ENCODE measurements at places on chromosomes 7 and 10. TPM values are rescaled to one million over a fixed set of nuclear protein-coding genes. Genes with fewer than 3 reads are reported as not detected.

DNA sequence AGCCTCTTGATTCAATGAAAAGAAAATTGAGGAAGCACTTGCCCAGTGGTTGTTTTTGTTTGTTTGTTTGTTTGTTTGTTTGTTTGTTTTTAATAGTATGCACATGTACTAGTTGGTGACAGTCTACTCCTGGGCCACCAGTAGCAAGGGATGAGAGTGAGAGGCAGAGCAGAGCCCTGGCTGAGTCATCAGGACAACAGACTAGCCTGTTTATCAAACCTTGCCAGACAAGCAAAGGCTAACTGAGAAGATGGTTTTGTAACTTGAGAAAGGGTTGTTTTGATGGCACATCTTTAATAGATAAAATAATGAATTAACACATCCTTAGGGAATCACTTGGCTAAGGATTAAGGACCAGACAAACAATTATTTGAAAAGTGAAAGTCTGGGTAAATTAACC, 78.1 kb downstream of the INHBA start:
- no peak for DNase-seq

GRCh38 chr10:78552261-78552811, 516.4 kb upstream of the ZMIZ1 start:
- DNase-seq = no peak

DNA sequence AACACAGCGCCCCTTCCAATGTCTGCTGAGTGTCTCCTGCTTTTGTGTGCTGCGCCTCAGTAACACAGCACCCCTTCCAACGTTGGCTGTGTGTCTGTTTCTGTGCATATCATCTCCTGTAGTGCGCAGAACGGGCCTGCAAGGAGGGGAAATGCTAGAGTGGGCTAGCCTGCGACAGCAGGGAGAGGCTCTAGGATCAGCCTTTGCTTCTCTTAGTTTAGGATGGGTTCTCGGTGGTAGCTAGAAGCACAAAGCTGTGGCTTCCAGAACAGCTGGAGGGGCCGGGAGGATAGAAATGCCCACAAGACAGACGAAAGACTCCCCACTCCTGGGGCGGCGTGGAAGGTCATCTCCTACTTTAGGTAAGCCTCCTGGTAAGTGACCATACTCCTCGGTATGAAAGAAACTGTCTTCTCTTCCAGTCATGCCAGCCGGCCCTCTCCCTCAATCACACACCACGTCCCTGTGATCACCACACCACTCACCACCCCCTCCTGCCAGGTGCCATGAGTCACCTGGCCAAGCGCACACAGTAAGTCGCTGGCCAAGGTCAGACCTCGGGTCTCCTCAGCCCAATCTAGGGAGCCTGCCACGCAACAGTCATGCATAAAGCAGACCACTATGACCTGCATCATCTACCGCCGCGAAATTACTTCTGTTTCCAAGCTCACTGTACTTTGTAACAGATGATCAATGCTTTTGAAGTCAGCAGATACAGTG, 4.8 kb downstream of the PITRM1 start:
- DNase-seq = no peak

DNA sequence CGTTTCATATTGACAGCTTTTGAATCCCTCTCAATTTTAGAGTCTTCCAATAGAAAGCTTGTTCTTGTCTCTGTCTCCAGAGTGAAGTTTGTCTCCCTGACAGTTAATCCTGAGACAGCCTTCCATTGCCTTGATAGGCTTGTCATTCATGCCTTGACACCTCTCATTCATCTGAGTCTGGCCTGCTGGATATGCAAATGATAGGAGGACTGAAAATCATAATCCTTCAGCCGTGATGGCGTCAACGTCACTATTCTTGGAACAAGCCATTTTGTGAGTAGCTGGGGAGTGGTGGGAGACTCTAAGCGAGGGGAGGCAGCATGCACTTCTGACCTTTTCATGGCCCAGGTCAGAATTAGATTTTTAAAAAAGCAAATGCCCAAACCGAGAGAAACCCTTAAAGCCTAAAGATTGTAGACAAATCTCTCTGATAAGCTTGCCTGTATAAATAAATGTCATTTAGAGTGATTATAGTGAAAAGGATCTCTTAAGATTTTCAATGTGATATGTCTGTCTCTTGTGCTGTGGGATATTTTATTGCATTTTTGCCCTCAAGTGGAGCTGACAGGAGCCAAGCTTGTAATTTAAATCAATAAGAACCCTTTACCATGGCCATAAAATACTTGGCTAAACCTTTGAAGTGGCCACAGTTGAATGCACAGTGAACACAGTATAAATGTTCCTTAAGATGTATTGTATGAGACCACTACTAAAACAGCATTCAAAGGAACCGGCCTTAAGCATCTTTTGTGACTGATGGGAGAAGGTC, 148.8 kb downstream of the SNX10 start:
- no peak for DNase-seq

FOXP2 gene
- not detected for total RNA-seq

GRCh38 chr7:144470078-144470477, 66.6 kb upstream of the NOBOX start:
- DNase-seq = no peak

INPP5F gene
- total RNA-seq = 23.6 TPM

All from activated T-cell treated with anti-CD3 and anti-CD28 coated beads, Interleukin-2, amount 50 U/mL, for 4 hours (primary cell).